Caudate nucleus (tissue), 63 donors: ENCODE measurements at places on chromosomes 7 and 10.

DNA sequence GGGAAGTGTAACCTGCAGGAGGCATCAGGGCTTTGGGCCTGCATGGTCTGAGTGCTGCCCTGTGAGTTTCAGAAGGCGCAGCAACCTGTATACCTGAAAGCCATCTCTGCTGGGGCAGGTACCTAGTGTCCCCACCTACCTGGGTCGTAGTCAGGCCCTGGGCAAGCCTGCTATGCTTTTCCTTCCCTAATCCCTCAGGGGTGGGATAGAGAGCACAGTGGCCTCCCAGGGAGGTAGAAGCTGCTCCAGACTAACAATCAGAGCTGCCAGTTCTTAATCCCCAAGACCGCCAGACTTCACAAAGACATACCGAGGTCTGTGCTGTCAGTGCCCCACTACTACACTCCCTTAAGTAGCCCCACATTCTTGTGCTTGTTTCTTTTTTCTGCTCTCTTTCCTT lies 52.0 kb downstream of the PTEN start:
- no peak for DNase-seq

DNA sequence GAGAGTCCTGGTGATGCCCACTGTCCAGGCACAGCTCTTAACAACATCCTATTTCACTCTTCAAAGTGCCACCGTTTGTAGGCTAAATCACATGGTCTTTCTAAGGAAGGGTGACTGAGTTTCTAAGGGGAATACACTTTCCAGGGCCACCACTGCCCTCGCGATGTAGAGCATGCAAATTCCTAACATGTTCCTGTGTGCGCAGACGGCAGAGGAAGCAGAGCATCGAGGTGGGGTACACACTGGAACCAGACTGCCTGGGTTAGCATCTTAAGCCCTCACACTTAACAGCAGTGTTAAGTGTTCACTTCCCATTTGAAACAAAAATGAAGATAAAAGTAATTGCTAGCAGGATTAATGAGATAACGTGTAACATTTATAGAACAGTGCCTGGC lies 3.0 kb downstream of the VOPP1 start:
- no peak for DNase-seq

GRCh38 chr10:69416695-69417094 lies at the start of gene TACR2:
TACR2 (minus strand) TSS chr10:69416918; CDS start chr10:69416323, 595 bp downstream.
- DNase-seq, result no peak

DNA sequence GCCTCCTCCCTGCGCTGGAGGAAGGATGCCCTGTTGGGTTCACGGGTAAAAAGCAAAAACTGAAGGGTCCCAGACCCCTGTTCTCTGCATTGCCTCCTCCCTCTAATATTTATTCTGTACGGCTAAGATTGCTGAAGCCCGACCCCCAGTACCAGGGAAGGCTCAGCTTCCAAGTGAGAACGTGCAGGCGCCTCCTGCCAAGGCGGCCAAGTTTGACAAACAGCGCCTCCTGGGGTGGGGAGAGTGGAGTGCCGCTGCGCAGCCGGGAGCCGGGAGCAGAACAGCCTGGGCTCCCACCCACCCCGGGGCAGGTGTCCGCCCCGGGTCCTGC lies 4.7 kb upstream of the EBF3 start:
- no peak for DNase-seq

DNA sequence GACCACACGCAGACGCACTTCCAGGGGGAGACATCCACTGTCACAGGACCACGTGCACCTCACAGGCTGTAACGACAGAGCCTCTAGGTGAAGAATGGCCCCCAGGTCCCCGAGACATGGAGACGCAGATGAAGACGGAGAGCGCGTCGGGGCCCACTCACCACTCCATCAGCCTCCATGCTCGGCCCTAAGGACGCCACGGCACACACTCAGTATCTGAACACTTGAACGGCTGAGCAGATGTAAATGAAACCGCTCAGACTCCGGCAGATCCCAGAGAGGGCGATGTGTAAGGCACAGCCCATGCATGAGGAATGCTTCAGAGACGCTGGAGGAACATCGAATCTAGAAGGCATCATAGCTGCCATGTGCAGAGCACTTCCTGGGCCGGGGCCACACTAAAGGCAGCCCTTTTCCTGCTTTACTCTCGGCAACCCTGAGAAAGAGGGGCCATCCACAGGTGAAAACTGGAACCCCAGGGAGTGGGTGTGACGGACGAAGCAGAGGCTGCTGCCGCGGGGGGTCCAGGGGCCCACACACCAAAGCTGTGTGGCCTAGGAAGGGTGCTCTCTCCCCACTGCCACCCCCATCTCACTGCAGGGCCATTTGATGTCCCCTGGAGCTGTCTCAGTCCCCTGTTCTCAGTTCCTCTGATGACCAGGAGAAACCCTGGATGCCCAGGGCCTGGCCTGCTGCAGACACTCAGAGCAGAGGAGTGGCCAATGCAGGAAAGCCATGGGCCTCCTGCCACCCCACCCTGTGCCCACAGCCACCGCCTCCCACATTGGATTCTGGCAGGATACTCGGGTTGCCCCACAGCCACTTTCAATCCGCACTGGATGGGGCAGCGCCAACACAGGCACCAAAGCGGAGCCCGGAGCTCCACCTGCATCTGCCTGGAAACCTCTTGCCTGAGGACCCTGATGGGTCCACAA lies 253.8 kb downstream of the MAD1L1 start:
- DNase-seq, result no peak

DNA sequence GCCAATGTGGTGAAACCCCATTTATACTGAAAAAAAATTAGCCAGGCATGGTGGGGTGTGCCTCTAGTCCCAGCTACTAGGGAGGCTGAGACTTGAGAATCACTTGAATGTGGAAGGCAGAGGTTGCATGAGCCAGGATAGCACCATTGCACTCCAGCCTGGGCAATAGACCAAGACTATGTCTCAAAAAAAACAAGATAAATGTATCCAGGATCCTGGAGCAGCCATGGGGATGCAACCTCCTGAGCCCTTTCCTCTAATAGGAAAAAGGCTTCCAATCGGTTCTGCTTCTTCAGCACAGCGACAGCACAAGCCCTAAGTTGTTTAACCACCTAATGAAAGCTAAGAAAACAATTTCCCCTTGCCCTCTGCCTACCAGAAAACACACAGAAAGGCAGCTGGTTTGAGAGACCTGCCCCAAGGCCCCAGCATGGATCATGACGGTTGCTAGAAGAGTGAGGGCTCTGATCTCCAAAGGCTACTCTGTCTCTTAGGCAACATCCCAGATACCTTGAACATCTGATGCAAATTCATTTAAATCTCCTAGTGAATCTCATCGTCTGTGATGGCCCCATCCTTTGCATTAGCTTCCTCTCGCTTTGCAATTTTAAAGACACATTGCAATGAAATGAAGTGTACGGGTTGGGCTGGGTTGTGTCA lies 220.8 kb downstream of the ARHGAP21 start:
- no peak for DNase-seq

DNA sequence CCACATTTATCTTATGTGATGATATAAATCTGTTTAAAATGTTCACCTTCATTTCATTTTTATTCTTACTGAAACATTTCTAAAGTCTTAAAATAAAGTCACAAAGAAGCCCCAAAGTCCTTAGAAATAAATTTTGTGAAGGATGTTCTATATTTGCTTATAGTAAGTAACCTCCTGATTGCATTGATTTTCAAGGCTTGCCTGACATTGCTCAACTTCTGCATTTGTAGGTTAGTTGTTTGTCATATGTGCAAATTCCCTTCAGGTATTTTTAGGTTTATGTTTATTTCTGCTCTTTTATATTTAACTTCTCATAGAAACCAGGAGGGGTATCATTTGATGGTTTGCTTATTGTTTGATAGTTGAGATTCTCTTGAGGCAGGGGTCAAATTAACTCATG lies 417.8 kb downstream of the ARL4A start:
- DNase-seq, result no peak

DNA sequence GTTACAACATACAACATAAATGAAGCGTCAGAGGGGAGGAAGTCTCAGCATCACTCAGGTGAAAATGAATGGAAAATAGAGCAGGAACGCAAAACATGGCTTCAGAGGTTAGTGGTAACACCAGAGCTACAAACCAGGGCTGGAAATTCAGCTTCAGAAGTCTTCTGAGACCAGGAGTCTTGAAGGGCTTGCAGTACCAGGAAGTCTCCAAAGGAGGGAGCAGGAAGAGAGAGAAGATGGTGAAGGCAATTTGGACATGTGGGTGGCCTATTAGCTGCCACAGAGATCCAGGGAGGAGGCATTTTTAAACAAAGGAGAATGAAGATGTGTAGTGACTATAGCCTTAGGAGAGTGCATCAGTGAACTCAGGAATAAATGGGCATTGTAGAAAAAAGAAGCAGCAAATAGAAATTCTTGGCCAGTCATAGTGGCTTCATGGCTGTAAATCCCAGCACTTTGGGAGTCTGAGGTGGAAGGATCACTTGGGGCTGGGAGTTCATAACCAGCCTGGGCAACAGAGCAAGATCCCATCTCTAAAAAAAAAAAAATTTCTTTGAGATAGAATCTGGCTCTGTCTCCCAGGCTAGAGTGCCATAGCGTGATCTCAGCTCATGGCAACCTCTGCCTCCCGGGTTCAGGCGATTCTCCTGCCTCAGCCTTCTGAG lies 9.3 kb upstream of the TET1 start:
- DNase-seq, result peak; percentile 18

- DNase-seq, result no peak
Observed at GRCh38 chr10:62726142-62726541, 78.4 kb upstream of the ADO start.

DNA sequence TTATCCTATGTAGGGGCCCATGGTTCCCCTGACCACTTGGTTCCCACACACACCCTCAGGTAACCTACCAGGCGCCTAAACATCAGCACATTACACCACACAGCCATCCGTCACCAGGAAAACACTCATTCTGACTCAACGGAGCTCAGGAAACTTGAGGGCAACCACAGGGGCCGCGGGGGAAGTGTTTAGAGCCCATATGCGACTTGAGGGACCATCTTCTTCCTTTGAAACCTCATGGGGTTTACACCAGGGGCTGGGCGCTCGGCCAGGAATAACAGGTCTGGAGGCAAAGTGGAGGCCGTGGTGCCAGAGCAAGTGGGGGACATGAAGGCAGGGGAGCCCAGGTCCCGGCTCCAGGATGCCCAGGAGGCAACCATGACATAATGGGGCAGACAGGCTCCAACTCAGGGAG lies 1.5 kb downstream of the STX1A start:
- DNase-seq, result no peak

DNA sequence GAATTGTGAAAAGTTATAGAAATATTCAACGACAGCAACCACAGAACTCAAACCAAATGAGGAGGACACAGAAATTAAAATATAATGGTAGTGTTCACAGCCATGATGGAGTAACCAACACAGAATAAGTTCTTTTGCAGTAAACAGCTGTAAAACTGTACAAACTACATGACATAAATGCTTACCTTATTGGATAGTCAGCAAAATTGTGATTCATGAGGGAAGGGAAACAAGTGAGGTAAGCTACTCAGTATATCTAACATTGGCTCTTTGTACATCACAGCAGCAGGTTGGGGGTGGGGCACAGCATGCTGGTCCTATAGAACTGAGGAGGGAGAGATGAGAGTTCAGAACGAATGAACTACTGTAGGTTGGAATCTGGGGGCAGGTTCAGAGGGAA lies 86.4 kb downstream of the CDC14C start:
- DNase-seq, result no peak

DNA sequence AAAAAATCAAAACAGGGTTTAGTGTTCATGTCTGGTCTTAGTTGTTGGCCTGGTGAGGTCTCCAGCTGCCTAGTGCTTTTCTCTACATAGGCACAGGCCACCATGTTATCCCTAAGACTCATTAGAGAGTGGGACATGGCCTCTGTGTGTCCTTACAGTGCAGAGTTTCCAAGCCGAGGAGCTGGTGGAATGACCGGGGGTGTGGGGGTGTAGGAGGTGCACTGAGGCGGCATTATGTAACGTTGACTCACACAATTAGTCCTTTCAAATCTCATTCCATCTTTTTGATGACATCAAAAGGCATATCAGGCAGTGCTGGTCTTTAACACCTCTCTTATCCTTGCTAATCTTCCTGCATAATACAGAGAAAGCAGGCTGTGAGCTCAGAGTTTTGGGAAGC lies 71.3 kb downstream of the MTPN start:
- no peak for DNase-seq

GRCh38 chr10:91690996-91691676 lies 58.3 kb upstream of the PPP1R3C start:
- no peak for DNase-seq

DNA sequence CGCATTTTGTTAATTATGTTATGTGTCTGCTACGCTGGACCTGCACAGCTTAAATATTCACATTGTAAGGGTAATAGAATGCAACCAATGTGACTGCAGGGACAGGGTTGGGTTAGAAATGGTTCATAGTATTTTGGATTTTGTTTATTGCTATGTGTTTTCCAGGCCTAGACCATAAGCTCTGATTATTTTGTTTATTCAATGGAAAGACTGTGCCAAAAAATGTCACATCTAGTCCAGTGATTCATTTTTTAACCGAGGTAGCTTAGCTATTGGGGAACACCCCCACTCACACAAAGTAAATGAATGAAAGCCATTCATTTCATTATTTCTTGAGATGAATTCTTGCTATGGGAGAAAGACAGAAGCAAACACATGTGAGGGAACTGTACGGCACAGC lies 516.5 kb upstream of the ANKRD30A start:
- DNase-seq, result no peak

DNA sequence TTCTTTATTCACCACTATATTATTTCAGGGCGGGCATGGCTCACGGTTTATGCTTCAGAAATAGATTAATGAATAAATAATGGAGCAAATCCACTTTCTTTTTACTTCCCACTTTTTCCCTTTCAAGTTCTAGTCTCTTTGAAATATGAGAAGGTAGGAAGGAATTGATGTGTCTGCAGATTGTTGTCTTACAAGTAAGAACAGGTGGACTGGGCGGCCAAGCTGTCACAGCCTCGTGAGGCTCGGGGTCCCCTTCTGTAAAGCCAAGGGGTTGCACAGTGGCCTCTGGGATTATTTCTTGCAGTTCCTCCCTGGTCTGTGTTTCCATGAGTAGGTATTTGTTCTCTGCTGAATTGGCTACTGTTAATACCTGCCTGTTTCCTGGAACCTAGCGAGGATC lies 11.2 kb downstream of the VWA2 start:
- DNase-seq, result no peak

DNA sequence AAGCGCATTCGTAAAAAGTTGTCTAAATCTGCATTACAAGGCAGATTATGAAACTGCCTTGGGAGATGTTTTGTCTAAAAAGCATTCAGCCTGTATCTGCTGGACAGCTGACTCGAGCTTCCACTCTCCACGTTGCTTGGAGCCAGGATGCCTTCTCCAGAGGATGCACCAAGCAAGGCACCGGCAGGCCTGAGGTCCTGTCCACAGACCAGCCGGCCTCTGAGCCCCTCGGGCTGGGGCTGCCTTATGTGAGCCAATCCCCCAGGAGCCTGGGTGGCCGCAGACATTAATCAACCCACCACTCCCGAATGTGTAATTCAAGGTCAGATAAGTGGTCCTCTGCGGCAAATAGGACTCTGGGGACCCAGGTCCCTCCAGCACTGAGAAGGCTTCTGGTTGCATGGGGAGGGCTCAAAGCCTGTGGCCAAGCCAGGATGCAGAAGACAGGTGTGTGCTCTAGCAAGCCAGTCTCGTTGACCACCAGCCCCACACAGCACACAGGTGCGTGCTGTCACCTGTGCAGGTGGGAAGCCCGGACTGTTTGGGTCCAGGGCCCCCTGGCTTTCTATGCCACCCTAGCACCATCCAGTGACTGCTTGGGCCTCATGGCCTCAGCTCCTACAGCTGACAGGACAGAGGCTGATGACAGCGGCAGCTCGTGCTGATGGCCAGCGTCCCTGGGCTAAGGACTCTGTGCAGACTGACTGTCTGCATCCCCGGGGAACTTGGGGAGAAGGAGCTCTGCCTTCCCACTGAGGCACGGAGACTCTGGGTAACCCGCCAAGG lies 4.8 kb upstream of the RET start:
- no peak for DNase-seq

- DNase-seq, result no peak
Observed at GRCh38 chr10:77628906-77629730, 8.5 kb downstream of the KCNMA1 start.
